ENCODE measurements at places on chromosomes 12 and 14. TPM values are rescaled to one million over a fixed set of nuclear protein-coding genes. Genes with fewer than 3 reads are reported as not detected.
A peak's percentile ranks its signal among the peaks of the same experiment; 100 is the strongest.

DNA sequence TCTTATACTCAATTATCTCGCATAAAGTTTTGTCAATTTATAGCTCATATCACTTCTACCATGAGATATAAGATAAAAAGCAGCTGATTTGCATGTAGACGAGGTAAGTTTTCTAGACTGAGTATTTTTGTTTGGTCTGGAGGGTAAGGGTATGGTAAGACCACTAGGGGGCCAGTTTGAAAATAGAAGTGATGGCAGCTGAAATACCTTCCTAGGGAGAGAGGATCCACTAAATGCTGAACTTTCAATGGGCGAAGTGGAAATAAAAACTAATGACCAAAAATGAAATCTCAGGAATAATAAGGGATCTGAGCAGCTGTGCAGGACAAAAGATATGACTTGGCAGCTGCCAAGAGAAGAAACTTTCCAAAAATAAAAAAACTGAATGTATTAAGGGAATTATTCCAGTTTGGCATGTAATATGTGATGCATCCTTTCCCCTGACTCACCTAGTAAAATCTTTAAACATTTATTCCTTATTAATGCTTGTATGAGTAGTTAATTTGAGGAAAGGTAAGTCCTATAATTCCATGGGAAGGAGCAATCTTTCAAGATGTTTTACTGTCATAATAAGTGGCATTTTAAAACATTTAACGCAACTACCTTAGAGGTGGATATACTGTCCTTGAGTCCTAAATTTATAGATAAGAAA is 754.5 kb downstream of the C12orf50 start:
- H3K4me3 ChIP-seq = no peak overlapping the region
- peaks cover 2% of the 10 kb centered on the region for H3K4me1 ChIP-seq
- no peaks in the 10 kb centered on the region for H3K36me3 ChIP-seq
- H3K27ac ChIP-seq = no peak overlapping the region
- no peaks in the 10 kb centered on the region for H3K27me3 ChIP-seq
- DNase-seq = peak; percentile 38

- no peak for DNase-seq
- no peak overlapping the region for H3K27ac ChIP-seq
Observed at GRCh38 chr12:57099766-57100165, 10.9 kb downstream of the NAB2 start.

GRCh38 chr12:76183459-76184186 is 99.1 kb upstream of the NAP1L1 start:
- no peak overlapping the region for H3K27ac ChIP-seq
- peak; percentile 99 for DNase-seq
- peaks cover 8% of the 10 kb centered on the region for H3K4me1 ChIP-seq
- H3K4me3 ChIP-seq = no peak overlapping the region
- no peaks in the 10 kb centered on the region for H3K36me3 ChIP-seq

DNA sequence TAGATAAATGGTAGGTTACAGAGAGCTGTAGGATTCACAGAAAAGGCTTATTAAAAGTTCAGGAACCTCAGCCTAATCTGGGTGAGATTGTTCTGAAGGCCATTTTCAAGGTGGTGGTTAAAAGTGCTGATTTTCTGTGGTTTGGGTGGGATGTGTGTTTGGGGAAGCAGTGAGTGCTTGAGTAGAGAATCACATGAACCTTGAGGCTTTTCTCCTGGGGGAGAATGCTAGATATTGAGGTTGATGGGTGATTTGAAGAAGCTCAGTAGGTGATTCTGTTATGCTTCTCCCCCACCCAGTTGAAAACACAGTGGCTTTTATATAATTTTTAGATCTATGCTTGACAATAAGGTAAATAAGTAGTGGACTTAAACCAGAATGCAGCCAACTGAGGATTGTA is 420.9 kb downstream of the PCNX1 start:
- H3K36me3 ChIP-seq = no peaks in the 10 kb centered on the region
- H3K4me1 ChIP-seq = peaks cover 8% of the 10 kb centered on the region
- H3K4me3 ChIP-seq = no peak overlapping the region
- H3K27me3 ChIP-seq = no peaks in the 10 kb centered on the region
- H3K27ac ChIP-seq = no peak overlapping the region

DNA sequence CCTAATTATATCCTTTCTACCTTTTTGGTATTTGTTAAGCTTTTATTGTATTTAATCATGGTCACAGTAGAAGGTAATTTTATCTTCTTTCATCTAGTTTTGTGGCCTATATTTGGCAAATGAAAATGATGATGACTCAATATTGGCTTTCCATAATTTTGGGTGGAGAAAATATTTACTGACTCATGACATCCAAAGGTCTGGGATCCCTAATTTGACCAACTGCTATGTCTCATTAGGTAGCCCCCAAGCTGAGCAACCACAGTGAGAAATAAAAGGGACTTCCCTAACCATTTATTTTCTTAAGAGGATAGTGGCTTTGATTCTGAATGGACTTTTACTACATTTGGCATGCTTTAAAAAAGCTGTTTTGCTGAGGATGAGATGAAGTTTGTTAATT is 289.5 kb downstream of the RMST start:
- no peak overlapping the region for H3K27ac ChIP-seq
- no peak overlapping the region for H3K4me3 ChIP-seq
- DNase-seq = no peak
- H3K27me3 ChIP-seq = no peaks in the 10 kb centered on the region

EXOC3L4 gene
- total RNA-seq = not detected

DNA sequence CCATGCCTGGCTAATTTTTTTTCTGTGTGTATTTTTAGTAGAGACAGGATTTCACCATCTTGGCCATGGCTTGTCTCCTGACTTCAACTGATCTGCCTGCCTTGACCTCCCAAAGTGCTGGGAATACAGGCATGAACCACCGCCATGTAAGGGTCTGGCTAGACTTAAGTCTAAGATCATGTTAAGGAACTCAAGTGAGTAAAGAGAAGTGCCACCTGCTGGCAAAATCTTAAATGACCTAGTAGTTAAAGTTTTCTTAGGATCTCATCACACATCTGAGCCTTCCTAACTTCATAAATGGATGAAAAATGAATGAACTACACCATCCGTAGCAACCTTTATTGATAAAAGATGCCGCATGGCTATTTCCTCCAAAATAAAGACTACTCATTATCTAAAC is 1.7 kb upstream of the C12orf56 start:
- H3K27ac ChIP-seq = no peak overlapping the region
- H3K27me3 ChIP-seq = peaks cover 6% of the 10 kb centered on the region
- no peaks in the 10 kb centered on the region for H3K4me1 ChIP-seq
- no peak overlapping the region for H3K4me3 ChIP-seq
- H3K36me3 ChIP-seq = no peaks in the 10 kb centered on the region

GRCh38 chr12:124609041-124609989 is 41.9 kb upstream of the NCOR2 start:
- peaks cover 2% of the 10 kb centered on the region for H3K4me1 ChIP-seq
- DNase-seq = peak; percentile 34
- peaks cover 12% of the 10 kb centered on the region for H3K27me3 ChIP-seq
- no peak overlapping the region for H3K4me3 ChIP-seq
- H3K36me3 ChIP-seq = no peaks in the 10 kb centered on the region

GRCh38 chr14:54893151-54893760 is 9.4 kb downstream of the GCH1 start:
- H3K27me3 ChIP-seq = no peaks in the 10 kb centered on the region
- H3K4me1 ChIP-seq = no peaks in the 10 kb centered on the region
- no peak overlapping the region for H3K27ac ChIP-seq
- no peaks in the 10 kb centered on the region for H3K36me3 ChIP-seq
- DNase-seq = peak; percentile 80

DNA sequence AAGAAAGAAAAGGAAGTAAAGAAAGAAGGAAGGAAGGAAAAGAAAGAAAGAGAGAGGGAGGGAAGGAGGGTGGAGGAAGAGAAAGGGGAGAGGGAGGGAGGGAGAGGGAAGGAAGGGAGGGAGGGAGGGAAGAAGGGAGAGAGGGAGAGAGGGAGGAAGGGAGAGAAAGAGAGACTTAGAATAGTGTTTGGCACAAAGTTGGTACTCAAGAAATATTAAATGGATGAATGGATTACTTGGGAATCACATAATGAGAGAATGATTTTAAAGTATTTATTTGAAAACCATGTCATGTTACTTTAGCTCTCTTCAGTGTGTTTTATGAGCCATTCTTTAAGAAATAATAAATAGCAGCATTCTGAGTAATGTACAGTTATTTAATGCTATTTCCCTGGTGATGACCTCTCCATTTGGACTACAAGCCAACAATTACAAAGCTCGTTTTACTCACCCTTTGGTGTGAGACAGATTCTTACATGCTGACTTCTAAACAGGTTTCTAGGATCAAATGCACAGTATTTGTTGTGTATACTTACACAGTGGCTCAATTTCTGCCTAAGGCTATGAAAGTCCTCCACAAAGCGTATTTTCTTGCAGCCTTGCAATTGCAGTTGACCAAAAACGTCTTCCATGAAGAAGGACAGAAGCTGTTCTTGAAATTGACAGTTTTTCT is 861 bp downstream of the IL26 start:
- peak; percentile 75 for DNase-seq
- H3K36me3 ChIP-seq = no peaks in the 10 kb centered on the region
- no peak overlapping the region for H3K4me3 ChIP-seq
- peaks cover 2% of the 10 kb centered on the region for H3K4me1 ChIP-seq
- no peak overlapping the region for H3K27ac ChIP-seq
- no peaks in the 10 kb centered on the region for H3K27me3 ChIP-seq

GRCh38 chr14:44699391-44699790 is 192.3 kb upstream of the FSCB start:
- H3K4me3 ChIP-seq = no peak overlapping the region
- no peaks in the 10 kb centered on the region for H3K27me3 ChIP-seq
- no peaks in the 10 kb centered on the region for H3K36me3 ChIP-seq
- no peak for DNase-seq

DNA sequence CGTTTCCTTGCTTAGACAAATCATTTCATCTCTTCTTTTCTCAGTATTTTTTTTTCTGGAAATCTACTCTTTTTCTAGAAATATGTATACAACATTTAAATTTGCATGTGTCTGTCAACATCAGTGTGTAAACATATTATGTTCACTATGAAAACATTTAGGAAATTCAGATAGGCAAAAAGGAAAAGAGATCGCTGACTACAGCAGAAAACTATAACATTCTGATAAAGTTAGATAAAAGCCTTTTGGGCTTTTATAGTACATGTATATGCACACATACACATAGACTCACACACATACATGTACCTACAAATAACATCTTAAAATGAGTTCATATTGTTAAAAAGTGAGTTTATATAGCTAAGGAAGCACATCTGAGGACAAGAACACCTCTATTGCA is 142.1 kb downstream of the RAD51B start:
- H3K4me1 ChIP-seq = no peaks in the 10 kb centered on the region
- no peaks in the 10 kb centered on the region for H3K27me3 ChIP-seq
- H3K27ac ChIP-seq = no peak overlapping the region
- DNase-seq = no peak

DNA sequence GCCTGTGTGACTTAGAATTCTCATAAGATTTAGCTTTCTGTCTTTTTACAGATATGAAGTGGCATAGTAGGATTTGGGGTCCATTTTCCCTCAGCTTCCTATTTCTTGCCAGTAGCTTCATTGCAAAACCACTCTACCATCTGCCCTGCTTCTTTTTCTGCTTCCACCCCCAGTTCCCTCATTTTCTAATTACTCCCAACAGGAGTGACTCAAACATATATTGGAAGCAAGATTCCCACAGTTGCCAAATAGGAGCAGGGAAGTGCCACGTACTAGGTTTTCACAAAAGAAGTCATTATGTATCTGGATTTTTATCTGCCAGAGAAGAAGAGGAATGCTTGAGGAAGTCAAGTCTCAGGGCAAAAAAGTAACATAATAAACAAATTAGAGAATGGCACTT is 64.1 kb downstream of the ANO4 start:
- peaks cover 2% of the 10 kb centered on the region for H3K4me1 ChIP-seq
- no peaks in the 10 kb centered on the region for H3K27me3 ChIP-seq
- H3K4me3 ChIP-seq = no peak overlapping the region
- no peaks in the 10 kb centered on the region for H3K36me3 ChIP-seq

CDK17 gene
- total RNA-seq = 50.2 TPM

All from IMR-90 (cell line).